ENCODE measurements at places on chromosomes 11 and 22.

DNA sequence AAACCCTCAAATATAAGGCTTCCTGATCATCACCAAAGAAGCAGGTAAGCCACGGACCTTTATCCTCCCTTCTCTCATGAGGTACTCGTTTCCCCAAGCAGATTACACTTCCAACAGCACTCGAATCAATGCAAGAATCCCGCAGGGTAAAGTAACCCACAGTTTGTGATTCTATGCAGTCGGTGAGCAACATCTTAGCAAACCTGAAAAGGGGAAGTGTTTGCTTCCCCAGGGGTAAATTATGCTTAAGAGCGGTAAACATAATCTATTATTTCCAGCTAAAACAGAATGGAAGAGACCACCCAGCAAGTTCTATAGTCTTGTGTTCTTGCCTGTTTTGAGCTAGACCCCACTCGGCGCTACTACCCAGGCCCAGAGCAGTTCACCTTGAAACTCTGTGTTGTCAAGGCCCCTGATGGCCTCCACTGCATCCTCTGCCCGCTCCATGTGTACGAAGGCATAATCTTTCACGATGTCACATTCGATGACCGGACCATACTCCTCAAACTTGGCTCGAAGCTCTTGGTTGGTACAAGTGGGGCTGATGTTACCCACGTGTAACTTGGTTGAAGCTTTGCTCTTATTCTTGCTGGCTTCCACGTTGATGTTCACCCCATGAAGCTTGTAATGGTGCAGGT lies 1.3 kb downstream of the RBM4B start:
- DNase-seq = no peak

- no peak for DNase-seq
Observed at GRCh38 chr11:17600316-17601255, 53.5 kb downstream of the OTOG start.

- DNase-seq = no peak
Observed at GRCh38 chr11:9037963-9038362, 34.2 kb upstream of the NRIP3 start.

DNA sequence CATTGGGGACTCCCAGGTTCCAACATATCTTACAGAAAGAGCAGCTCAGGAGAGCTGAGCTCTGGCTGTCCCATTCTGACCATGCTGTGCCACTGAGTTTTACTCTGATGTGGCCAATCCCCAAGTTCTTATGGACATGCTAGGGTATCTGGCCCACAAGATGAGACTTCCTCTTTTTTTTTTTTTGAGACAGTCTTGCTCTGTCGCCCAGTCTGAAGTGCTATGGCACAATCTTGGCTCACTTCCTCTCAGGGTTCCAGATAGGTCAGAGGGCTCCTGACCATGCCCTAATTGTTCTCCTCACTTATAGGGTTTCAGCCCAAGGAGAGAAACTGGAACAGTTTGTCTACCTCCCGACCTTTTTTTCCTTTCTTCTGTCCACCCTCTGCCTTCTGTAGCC lies 152.3 kb upstream of the CCDC90B start:
- DNase-seq = peak; percentile 6

GRCh38 chr11:8090756-8091155 lies 9.7 kb downstream of the TUB start:
- DNase-seq = peak; percentile 17

DNA sequence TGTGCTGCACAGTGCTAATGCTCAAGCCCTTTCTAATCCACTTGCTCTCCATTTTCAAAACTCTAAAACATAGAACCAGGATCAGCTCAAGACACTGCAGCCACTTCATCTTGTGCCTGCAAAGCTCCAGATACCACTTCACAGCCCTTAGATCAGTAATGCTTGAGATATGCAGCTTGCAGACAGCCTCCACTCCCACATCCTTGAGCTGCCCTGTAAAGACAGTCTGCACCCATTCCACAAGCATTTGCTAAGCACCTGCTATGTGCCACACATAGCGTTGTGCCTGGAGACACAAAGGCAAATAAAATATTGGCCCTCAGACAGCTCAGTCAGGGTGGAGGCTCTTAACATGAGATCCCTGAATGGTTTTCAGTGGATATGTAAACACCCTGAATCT lies 192.5 kb upstream of the SNX19 start:
- peak; percentile 84 for DNase-seq

DNA sequence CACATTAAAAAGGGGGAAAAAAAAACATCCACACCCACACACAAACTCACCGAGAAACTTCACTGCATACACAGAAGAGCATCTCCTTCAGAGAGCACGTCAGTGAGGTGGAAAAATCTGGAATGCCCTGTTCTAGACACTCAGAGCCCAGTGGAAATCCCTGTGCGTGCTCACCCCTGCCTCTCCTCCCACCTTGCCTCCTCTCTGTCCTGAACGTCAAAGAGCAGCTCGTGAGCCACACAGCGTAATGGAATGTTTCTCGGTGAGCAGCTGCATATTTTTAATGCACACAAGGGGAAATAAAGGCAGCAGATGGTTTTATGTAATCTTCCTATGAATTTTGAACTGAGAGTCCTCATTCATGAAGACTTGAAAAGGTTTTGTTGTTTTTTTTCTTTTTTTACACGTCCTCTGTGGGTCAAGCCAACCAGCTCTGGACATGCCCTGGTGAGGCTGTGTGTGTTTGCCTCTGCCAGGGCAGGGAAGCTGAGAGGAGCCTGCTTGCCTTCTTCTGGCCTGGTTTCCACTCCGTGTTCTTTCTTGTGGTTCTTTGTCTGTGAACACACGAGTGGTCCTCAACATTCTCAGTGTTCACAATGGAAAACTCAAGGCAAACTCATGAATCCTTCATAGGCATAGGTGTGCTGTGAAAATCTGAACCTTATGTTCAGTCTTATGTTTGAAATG lies 219.2 kb downstream of the TENM4 start:
- no peak for DNase-seq

DNA sequence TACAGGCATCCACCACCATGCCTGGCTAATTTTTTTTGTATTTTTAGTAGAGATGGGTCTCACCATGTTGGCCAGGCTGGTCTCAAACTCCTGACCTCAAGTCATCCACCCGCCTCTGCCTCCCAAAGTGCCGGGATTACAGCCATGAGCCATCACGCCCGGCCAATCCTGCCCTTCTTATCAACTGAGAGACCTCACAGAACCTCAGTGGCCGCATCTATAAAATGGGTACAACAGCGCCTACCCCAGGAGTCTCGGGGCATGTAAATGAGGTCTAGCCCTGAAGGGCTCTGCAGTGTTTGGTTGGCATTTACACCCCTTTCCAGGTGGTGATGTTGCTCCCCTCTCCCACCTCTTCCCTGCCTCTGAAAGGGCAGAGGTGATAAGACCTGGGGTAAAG lies 11.7 kb downstream of the SYNGR1 start:
- no peak for DNase-seq

DNA sequence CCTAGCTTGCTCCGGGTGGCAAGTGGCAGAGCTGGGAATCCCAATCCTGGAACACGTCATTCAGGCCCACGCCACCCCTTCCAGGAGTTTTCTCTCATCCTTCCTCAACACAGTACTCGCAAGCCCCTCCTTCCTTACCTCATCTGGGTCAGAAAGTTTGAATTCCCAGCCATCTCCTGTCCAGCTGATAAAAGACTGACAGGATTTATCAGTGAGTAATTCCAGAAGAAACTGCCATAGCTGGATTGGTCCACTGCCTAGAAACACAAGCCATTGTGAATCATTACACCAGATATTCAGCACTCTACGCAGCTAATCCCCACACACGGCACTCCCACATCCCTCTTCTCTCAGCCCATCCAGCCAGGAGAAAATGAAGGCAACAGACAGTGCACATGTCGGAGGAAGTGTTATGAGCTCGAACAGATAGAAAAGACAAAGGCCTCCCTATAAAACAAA lies 124.0 kb downstream of the ETS1 start:
- peak; percentile 96 for DNase-seq

DNA sequence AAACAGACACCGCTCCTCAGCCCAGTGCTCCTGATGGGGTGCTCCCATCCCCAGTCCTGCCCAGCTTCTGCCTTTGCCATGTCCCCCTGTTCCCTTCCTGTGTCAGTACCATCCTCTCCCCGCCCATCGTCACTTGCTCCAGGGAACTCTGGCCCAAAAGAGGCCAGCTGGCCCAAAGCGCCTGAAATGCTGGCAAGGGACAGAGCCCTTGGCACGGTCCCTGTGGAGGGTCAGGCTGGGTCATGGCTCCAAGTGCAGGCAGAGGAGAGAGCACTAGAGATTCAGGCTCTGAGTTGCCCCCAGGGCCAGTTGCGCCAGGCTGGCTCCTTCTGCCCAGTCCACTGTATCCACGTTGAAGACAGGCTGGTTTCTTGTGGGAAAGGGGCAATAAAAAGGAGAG lies 8.4 kb upstream of the HDHD5 start:
- DNase-seq = no peak

- no peak for DNase-seq
Observed at GRCh38 chr22:38832005-38832978, 11.5 kb downstream of the NPTXR start.

DNA sequence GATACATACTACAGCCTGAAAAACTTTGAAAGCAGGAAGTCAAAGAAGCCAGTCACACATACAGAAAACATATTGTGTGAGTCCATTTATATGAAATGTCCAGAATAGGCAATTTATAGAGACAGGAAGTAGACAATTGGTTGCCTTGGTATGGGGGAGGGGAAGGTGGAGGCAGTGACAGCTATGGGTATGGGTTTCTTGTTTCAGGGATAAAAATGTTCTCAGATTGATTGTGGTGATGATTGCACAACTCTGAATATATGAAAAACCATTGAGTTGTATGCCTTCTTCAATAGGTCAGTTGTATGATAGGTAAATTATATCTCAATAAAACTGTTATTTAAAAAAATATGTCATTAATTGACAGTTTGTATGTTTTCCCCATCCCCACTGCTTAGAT lies 137.6 kb downstream of the SNX19 start:
- DNase-seq = no peak

GRCh38 chr22:47997052-47997590 lies 1234.7 kb downstream of the TBC1D22A start:
- DNase-seq = no peak

DNA sequence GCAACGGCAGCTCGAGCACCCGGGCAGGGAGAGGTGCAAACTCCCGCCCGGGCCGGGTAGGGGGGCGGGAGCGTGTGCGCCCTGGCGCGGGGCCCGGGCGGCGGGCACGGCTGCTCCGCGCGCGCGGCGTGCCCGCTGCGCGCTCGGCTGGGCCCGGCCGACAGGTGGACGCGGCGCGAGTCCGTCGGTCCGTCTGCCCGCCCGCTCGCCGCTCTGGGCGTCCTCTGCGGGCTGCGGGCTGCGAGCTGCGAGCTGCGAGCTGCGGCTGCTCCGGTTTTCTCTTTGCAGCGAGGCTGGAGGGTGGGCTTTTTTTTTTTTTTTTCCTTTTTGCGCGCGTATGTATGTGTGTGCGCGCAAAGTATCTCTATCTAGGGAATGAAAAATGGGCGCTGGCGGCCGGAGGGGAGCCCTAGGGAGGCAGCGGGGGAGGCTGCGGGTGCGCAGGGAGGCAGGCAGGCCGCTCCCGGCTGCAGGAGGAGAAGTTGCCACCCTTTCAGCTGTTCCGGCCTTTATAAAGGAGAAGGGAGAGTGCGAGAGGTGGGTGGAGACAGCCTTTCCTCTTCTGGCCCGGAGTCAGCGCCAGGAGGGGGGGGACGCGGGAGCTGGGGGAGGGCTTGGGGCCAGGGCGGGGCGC lies at the start of gene PDGFB:
PDGFB (minus strand) TSS at position 487 of the 634 bp plus-strand sequence. CDS start 1,019 bp downstream, outside the sequence.
- peak; percentile 58 for DNase-seq

DNA sequence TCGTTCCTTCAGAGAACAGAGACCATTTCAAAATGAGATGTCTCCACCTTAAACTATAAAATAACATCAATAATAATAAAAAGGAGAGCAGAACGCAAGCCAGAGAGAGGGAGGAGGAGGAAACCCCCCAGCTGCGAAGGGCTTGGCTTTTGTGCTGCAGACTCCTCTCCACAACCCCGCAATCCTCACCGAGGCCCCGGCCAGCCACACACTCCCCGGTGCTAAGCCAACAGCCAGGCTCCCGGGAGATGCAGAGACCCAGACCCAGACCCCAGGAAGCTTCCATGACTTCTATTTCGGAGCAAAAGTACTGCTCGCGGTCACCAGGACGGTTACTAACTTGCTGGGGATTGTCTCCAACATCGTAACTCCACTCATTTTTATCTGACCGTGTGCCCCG lies 10.6 kb downstream of the PHF21B start:
- no peak for DNase-seq

DNA sequence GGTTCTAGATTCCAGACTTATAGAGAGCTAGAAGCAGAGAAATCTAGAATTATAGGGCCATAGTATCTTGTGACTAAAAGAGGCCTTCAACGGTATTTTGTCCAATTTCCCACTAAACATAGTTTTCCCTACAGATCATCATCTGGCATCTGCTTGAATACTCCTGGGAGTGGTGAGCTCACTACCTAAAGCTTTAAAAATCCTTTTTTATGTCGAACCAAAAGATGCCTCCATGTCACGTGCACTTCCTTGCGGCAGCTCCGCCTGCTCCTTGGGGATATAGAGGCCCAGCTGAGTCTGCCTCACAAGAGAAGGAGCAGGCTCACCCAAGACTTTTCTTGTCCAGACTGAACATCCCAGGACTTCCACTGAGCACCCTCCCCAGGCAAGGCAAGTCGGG lies 4.3 kb upstream of the MB start:
- DNase-seq = no peak

DNA sequence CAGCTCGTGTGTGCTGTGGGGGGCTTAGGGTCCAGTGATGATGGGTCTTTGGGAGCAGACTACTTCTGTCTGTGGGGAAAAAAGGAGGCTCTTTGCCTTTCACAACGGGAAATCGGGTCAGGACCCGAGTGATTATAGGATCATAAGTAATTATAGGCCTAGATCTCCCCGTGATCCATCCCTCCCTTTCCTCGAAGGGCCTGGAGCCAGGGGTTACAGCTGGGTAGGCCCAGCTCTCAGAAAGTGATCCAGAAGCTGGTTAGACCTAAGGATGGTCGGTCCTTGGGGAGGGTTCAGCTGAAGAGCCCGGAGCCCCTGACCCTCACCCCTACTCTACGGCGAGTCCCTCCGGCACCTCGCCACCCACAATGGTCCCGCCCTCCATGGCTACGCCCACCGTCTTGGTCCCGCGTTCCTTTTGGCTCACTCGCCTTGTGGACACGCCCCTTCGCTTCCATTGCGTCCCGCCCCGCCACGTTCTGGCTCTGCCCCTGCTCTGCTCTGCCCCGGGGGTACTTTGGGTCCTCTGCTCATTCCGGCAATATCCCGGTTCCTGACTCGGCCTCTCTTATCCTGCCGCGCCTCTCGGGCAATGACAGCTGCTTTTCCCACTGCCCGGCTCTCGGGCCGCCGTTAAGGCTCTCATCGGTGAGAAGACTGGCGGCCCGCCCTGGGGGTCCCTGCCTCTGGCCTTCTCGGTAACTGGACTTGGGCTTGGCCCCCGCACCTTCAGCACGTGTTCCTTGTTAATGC lies 5.0 kb downstream of the IGSF22 start:
- DNase-seq = peak; percentile 94

- no peak for DNase-seq
Observed at GRCh38 chr22:23408321-23408720, 171.8 kb downstream of the IGLL1 start.

Measured in umbilical cord (tissue), 2 donors.